ENCODE measurements at places on chromosomes 3 and 15.

DNA sequence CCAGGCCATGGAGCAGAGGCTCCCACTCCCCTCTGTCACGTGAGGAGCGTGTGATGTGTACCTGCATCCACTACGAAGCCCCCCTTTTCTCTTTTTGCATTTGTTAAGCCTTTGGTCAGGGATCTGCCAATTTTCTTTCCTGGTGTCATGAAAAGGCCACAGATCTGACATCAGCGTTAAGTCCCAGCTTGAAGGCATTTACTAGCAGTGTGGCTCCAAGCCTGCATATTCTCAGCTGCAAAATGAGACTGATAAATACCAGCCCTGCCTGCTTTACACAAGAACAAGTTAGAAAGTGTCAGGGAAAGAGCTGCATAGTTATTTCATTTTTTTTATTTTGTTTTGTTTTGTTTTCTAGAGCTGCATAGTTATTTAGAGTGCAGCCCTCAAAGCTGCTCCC is 2.3 kb upstream of the ANKRD63 start:
- no peak for DNase-seq

DNA sequence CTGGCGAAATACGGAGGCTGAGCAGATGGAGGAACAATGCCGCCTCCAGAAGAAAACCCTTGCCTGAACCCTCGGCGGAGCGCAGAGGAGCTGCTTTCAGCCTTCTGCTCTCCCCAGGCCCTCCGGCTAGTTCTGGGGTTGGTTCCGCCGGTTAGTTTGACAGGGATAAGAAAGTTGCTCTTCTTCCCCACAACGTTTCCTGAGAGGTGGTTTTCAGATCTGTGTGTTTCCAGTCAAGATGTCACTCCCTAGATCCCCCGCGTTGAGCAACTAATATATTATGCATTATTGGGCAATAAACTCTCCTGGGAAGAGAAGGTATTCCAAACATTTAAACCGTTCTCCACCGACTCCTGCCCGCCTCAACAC is 551 bp downstream of the NLGN1 start:
- DNase-seq = no peak

DNA sequence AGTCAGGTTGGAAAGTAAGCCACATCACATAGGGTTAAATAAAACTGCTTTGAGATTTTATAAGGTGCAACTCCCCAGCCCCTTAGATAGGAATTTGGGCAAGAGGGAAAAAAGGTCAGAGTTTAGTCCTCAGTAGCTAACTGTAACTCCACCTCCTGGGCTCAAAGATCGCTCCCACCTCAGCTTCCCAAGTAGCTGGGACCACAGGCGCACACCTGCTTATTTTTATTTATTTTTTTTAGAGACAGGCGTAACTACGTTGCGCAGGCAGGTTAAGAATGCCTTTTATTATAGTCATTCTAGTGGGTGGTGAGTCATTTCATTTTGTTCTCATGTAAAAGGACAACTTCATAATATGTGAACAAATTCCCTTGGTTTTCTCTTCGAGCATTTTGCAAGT is 14.7 kb downstream of the TM2D3 start:
- DNase-seq = no peak

- no peak for DNase-seq
Observed at GRCh38 chr15:65867244-65867643, 2.0 kb upstream of the RAB11A start.

GRCh38 chr15:33194704-33195670 is at the start of gene FMN1:
TSS of gene FMN1 (minus strand) at chr15:33194714. CDS start at chr15:33154914, 39,800 bp downstream.
- peak; percentile 83 for DNase-seq

- DNase-seq = no peak
Observed at GRCh38 chr15:77191230-77191834, 120.4 kb upstream of the TSPAN3 start.

GRCh38 chr15:88844749-88845386 is 41.6 kb downstream of the ACAN start:
- no peak for DNase-seq

- no peak for DNase-seq
Observed at GRCh38 chr15:87764461-87765240, 491.9 kb downstream of the NTRK3 start.

DNA sequence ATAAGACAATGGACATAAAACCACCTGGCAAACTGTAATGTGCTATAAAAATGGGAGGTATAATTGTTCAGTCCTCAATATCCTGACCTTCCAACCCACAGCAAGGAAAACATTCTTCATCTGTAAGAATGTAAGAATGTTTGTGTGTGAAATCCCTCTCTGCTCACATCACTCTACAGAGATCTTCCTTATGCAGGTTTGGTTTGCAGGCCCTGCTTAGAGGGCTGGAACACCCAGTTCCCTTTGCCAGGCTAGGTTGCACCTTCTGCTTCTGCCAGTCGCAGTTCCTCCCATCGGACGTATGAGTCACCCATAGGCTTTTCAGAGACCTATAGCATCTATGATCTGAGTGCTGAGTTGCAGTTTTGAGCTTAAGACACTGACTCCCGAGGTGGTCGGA is 24.1 kb upstream of the MINAR1 start:
- DNase-seq = no peak

GRCh38 chr15:87841426-87841998 is 415.0 kb downstream of the NTRK3 start:
- DNase-seq = no peak

DNA sequence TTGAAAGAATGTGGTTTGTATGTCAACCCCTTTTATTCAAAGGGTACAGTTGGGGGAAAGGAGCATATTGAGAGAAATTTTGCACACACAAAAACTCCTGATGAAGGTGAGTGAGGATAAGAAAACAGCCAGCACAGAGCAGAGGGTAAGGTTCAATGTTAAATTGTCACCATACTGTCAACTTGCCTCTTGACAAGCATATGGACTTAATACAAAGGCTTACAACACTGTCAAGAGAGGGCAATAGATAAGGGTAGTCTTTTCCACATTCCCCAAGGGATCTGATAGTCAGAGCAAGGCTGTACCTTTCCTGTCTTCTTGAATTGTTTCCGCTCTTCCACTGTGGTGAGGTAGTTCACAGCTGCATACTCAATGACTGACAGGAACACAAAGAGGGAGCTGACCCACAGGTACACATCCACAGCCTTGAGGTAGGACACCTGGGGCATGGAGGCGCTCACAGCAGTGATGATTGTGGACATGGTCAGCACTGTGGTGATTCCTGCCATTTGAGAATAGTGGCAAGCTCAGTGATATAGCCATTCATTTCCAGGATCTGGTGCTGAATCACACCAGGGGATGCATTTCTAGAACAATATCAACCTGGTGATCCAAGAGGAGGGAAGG is 20.4 kb upstream of the RIOX2 start:
- DNase-seq = no peak

- DNase-seq = no peak
Observed at GRCh38 chr15:38878926-38879325, 314.3 kb upstream of the RASGRP1 start.

DNA sequence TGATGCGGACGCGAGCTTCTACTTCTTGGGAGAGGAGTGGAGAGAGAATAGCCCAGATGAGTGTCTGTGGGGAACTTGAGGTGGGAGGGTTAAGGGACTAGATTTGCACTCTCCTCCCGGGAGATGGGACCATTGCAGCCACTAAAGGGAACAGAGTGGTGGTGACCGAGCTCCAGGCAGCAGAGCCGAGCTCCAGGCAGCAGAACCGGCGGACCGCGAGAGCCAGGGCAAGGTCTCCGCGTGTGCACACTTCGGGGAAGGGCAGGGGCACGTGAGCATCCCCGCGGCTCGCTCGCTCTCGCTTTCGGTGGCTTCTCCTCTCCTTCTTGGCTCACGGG is 1.1 kb downstream of the IGDCC3 start:
- DNase-seq = no peak

DNA sequence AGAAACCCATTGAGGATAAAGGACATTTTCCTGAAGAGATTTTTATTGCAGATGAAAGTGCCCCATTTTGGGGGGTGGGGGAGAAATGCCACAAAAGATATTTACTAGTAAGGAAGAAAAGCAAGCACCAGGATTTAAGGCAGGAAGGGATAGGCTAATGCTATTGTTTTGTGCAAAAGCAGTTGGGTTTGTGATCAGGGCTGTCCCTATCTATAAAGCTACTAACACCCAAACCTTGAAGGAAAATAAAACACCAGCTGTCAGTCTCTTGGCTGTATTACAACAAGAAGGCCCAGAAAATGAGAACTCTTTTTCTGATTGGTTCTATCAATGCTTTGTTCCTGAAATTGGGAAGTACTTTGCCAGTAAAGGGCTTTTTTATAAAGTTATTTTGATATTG is 56.0 kb downstream of the CD200 start:
- no peak for DNase-seq

- DNase-seq = no peak
Observed at GRCh38 chr3:120449251-120449650, 1.5 kb downstream of the FSTL1 start.

DNA sequence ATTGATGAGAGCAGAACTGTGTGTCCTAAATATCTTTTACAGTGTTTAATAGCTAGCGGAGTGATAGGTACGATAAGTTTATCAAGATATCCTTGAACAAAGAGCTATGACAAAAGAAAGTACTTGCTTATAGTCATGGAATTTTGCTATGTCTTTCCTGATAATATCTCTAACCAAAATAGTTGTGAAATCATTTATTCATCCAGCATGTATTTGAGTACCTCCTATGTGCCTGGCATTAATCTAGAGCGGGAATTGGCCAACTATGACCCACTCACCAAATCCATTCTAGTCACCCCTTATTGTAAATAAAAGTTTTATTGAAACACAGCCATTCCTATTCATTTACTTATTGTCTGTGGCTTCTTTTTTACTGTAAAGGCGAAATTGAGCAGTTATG is 46.6 kb downstream of the ZFAND6 start:
- no peak for DNase-seq

- no peak for DNase-seq
Observed at GRCh38 chr15:67240235-67241131, 14.0 kb downstream of the AAGAB start.

GRCh38 chr3:27253391-27253790 is 115.8 kb downstream of the NEK10 start:
- no peak for DNase-seq

- no peak for DNase-seq
Observed at GRCh38 chr15:66715720-66716655, 14.0 kb downstream of the SMAD6 start.

DNA sequence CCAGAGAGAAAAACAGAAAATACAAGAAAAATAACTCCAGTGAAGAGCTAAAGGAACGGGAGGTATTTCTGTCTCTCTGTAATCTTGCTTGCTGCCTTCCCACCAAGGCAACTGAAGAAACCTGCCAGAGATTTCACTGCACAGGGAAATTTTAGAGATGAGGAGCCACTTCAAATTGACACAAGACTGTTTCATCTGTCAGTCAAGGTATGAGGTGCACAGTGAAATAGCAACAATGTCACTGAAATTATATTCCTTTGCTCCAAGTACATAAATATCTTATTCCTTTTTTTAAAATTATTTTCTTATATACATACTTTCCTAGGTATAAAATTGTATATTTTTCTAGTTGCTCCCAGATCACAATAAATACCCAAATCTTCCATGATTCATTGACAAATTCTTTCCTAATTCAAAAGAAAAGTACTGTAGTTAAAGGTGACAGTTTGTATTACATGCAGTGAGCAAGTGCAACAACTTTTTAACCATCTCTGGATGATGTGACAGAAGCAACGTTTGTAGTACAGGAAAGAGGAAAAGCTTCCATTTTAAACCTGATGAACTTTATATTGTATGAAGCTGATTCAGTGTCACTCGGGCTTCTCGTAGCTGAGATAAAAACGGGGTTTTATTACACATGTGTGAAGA is 563.4 kb downstream of the TUSC7 start:
- DNase-seq = no peak

DNA sequence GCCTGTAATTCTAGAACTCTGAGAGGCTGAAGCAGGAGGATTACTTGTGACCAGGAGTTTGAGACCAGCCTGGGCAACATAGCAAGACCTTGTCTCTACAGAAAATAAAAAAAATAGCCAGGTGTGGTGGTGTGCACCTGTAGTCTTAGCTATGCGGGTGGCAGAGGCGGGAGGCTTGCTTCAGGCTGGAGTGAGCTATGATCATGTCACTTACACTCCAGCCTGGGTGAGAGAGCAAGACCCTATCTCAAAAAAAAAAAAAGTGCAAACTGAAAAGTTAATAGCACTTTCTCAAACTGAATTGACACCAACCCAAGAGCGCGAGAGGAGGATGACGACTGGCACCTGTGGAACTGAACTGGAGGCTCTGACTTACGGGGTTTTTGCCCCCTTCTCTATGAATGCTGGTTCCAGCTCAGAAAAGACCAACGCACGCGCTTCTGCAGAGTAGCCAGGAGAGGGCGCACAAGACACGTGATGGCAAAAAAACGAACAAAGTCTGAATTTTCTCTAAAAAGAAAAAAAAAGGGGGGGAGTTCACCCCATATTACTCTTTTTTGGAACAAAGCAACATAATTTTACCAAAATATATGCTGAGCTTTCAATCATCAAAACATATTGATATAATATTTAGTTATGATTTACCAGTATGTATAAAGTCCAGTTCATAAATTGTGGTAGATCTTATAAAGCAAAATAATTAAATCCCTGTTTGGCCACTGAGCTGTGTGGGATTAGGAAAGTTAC is 23.7 kb downstream of the CFAP92 start:
- DNase-seq = no peak

DNA sequence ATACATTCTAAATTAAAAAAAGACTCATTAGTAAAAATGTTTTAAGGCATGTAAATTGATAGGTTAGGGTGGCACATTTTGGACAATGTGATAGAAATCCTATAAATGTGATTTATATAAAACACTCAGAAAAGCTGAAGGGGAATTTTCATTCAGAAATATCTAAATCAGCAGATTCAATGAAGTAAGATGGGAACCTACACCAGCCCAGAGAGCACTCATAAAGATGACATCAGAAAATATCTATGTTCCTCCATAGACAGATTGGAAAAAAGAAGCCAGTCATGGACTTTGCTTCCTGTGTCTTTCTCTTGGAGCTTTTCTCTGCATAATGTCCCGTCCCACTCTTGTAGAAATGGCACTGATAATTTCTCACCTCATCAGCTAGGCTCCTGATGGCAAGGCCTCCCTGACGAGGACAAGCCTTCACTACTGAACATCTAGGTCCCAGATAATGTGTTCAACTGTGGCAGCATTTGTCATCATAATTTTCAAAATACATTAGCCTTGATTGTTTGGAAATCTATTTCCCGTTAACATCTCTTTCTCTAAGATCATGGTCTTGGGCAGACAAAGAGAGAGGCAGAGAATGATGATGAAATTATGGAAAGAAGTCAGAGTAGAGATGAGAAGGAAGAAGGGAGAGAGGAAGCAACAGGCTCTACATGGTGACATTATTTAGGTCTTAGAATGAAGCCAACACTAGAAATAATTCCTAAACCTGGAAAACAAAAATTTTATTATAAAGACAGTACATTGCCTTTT is 354.4 kb downstream of the NTRK3 start:
- no peak for DNase-seq

- DNase-seq = no peak
Observed at GRCh38 chr3:165855581-165855980, 18.4 kb upstream of the BCHE start.
